CD4-positive, alpha-beta T cell treated with Interleukin-6 for 4 hours (primary cell): ENCODE measurements at places on chromosomes 4 and X.

GRCh38 chr4:158811216-158811540 is 42.4 kb downstream of the FNIP2 start:
- no peak for DNase-seq

- no peak for DNase-seq
Observed at GRCh38 chrX:43693602-43694406, 37.7 kb downstream of the MAOA start.

DNA sequence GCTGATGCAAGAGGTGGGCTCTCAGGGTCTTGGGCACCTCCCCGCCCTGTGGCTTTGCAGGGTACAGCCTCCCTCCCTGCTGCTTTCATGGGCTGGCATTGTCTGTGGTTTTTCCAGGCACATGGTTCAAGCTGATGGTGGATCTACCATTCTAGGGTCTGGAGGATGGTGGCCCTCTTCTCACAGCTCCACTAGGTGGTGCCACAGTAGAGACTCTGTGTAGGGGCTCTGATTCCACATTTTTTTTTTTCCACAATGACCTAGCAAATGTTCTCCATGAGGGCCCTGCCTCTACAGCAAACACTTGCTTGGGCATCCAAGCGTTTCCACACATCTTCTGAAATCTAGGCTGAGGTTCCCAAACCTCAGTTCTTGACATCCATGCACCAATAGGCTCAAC is 657.9 kb upstream of the CT83 start:
- no peak for DNase-seq

DNA sequence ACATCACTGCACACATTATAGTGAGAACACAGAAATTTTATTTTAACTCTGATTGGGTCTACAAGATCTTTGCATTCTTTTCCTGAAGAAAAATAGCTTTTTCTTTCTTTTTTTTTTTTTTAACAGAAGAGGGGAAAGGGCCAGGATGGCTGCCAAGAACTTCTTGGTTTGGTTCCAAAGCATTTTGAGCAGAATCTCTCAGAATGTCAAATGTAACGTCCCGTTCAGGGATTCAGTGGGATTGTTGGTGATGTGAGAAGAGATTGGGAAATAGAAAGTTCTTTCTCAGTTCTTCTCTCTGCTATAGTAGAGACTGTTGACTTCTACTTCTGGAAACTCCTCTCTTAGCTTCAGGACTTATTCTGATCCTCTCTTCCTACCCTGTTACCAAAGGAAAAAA is 70.9 kb upstream of the CBR4 start:
- no peak for DNase-seq

DNA sequence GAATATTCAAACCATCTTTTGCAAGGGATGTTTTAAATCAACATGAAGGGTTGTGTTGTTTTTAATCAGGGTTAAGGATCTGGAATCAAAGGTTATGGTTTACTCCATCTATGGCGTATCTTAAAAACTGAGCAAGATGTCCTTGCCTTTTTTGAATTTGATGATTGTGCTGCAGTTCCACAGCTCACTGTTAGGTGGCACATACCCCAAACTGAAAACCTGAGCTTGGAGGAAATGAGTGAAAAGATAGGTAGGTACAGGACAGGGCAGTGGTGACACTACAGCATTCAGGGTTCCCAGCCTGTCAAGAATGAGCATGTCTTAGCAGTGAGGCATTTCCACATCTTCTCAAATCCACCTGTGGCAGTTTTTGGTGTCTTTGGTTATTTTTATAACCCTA is 13.1 kb upstream of the EOLA1 start:
- peak; percentile 52 for DNase-seq

DNA sequence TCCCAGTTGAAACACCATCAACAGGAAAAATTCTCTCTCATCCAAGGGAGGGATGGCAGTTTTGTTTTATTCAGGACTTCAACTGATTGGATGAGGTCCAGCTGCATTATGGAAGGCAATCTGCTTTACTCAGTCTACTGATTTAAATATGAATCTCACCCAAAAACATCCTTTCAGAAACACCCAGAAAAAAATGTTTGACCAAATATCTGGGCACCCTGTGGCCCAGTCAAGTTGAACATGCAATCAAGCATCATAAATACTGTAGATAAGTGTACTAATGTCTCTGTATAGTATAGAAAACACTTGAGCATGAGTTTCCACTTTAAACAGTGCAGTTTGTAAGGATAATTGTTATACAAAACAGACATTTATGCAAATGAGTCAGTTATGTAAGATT is 753.2 kb downstream of the ARAP2 start:
- no peak for DNase-seq

DNA sequence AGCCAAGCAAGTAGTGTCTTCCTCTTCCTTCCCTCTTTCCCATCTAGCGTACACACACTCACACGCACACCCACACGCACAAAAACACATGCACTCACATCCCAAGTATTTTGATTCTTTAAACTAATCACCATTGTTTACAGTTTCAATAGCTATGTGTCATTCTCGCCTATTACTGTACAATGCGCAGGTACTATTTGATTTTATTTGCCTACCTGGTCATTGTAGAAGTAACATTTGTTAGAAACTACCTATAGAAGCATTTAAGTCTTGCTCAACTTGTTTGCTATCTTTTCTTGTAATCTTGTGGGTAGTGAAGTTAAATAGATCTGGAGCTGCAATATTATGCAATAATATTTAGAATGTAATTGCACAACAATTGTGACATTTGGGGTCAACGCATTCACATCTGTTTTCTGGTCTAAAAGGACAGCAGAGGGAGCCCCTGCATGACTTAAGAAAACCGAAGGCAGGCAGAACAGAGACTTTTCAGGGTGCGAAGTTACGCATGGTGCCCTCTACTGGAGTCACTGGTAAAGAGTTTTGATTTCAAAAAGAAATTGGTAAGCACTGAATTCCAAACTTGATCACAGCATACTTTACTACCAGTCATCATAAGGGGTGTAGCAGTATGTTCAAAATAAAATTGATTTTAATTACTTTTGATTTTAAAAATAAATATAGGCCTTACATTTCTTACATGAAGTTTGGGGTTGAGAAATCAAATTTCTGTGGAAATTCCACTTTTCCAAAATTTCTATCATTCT is 503.3 kb upstream of the FAM241A start:
- DNase-seq = no peak

DNA sequence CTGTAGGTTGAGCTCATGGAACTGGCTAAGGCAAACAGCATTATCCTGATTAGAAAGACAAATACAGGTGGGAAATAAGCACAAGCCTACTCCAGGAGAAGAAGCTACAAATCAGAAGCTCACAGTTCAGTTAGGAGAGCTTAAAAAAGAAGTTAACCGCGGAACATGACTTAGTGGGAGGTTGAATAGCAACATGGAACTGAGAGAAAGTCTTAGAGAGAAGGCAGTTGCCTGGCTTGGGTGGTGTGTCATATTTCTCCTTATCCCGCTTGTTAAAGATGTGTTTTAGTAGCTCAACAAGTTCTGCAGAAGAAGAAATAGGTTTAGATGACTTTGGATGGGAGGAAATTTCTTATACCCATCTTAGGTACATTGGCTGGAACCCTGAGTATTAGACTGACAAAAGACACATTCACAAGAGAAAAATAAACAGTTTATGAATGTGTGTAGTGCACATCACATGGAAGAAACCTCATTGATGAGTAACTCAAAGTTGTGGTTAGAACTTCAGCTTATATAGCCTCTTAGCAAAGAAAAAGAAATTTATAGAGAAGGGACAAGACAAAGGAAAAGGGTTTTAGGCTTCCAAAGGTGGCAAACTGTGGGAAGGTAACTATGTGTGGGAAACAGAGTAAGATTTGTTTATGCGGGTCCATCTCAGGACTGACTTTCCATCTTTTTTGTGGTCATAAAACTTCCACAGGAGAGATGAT is 37.4 kb upstream of the RXFP1 start:
- no peak for DNase-seq

- DNase-seq = peak; percentile 78
Observed at GRCh38 chrX:136251041-136251991, at the start of gene MAP7D3. MAP7D3 (minus strand) TSS chrX:136251400; CDS start chrX:136251358, 42 bp downstream.

GRCh38 chr4:188332265-188332664 is 193.0 kb downstream of the TRIML1 start:
- DNase-seq = no peak

DNA sequence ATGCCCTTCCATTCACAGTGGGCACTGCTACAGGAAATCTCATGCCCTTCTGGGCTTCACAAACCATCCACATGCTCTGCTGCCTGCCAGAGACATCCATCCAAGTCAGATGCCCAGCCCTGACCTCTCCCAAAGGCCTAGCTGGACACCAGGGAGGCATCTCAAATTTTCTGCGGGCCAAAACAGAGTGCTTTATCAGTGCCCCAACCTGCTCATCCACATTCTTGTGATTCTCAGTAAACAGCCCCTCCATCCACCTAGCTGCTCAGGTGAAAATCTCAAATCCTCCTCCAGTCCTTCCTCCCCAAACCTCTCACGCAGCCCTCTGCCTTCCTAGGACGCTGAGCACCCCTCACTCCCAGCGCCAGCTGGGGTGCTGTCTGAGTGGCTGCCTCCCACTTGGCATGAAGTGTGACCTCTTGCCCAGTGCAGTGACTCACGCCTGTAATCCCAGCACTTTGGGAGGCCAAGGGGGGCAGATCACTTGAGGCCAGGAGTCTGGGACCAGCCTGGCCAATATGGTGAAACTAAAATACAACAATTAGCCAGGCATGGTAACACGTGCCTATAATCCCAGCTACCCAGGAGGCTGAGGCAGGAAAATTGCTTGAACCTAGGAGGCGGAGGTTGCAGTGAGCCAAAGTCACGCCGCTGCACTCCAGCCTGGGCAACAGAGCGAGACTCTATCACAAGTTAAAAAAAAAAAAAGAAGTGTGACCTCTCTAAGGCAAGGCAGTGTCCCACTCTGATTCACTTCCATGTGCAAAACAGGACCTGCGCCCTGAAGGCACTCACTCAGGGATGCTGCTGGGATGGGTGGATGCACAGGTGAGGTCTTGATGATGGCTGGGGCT is 1.7 kb upstream of the AFAP1 start:
- DNase-seq = no peak

DNA sequence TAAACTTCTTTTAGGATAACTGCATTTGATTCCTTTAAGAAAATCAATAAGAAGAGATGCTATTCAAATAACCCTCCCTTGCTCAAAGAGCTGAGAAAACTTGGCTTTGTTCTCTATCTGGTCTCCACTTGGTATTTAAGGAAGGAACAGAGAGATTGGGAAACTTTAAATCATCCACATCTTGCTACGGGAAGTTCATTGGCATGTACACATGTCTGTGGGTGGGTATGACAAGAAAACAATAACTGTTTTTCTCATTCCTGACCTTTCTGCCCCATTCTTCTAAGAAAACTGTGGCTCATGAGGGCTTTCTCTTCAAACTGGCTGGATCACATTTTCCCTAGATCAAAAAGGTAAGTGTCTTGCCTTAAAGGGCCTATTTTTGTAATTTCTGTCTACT is 6.0 kb downstream of the SEL1L3 start:
- no peak for DNase-seq

GRCh38 chr4:147362938-147363337 is 118.0 kb upstream of the EDNRA start:
- no peak for DNase-seq

DNA sequence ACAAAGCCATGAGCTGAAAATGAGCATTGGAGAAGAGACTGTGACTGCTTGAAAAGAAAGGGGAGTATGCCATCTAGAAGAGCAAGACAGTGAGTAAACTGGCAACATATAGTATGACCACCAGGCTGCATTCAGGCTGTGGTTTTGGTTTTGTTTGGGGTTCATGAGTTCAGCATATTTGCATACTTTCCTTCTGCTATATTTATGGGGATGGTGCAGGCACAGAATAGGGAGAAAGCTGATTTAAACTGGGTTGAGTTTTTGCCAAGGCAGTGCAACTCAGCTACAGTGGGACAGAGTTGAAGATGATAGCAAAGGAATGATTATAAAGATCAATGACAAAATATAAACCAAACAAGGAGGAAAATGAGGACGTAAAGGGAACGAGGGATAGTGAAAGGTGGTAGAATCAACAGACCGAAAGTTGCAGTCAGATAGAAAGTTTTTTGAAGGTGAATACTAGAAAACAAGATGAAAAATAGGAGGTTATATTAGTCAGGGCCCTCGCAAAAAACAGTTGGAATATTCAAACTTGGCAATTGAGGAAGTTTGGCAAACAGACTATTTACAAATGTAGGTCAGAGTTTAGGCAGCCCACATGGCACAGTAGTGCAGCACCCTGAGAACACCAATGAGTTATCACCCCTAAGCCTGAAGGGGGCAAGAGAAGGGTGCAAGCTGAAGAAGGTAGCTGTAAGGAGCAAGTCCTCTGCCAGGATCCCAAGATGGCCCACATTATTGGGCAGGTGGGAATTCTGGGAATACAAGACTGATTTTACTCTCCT is 114.8 kb upstream of the MAP9 start:
- no peak for DNase-seq

DNA sequence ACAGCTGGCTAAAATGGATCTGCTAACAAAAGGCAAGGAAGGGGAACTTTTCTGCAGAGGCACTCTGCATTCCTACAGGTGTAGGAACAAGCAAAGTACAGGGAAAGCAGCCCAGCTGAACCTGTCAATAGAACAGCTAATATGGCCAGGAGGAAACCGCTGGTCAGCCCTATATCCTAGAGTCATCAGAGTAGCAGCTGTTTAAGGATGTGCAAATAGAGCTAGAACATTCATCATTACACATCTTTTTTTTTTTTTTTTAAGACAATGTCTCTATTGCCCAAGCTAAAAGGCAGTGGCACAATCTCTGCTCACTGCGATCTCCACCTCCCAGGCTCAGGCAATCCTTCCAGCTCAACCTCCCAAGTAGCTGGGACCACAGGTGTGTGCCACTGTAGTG is 163.0 kb downstream of the BTC start:
- no peak for DNase-seq

DNA sequence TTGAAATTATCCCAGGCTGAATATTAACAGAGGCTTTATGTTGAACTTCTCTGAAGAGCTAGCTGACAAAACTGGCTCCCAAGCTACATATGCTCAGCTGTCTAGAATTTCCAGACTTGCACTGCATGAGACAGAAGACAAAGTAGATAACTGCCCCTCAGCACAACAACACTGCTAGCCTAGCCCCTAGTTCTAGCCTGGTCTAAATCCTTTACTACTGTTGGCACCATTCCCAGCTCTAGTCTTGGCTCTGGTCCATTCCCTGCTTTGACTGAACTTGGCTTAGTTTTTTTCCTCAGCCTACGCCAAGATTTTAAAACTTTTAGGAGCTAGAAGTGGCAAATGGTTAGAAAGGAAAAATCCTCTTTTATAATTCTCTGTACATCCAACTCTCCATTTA is 7.6 kb upstream of the OPHN1 start:
- DNase-seq = no peak

DNA sequence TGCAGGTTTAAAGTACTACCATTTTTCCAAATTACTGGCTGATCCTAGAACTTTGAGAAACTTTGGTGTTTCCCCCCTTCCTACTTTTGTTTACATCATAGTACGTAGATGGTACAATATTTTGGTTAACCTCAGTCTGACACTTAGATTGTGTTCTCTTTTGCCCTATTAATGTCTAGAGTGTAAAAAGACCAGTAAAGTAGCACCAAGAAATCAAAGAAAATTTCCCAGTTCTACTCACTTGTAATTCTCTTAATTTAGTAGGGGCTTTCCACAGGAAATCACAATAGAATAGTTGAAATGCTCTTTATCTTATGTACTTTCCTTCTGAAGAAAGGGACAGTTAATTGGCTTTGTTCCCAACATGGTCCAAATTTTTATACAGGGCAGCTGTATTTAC is 51.6 kb downstream of the NFKB1 start:
- DNase-seq = no peak
